ENCODE measurements at places on chromosomes 4 and X. TPM values are rescaled to one million over a fixed set of nuclear protein-coding genes. Genes with fewer than 3 reads are reported as not detected.

Gene RAI2
- 1.9 TPM for polyA plus RNA-seq

Gene CT45A3
- not detected for polyA plus RNA-seq

Gene SPATA18
- polyA plus RNA-seq: not detected

Gene USP26
- not detected for polyA plus RNA-seq

Gene MXRA5
- not detected for polyA plus RNA-seq

Gene MEPE
- not detected for polyA plus RNA-seq

Gene PDCL2
- not detected for polyA plus RNA-seq

Gene TCEAL7
- 45.5 TPM for polyA plus RNA-seq

Gene PABPC5
- 9.2 TPM for polyA plus RNA-seq

Gene HAUS3
- polyA plus RNA-seq: 4.7 TPM

Gene CLRN2
- not detected for polyA plus RNA-seq

Gene SUPT20HL2
- not detected for polyA plus RNA-seq

Gene ITIH6
- polyA plus RNA-seq: not detected

Gene SERTM2
- not detected for polyA plus RNA-seq

Gene CTAG2
- polyA plus RNA-seq: not detected

Gene LUZP4
- polyA plus RNA-seq: not detected

Gene CXCR3
- polyA plus RNA-seq: not detected

Gene CPLX1
- 6.8 TPM for polyA plus RNA-seq

Gene GLUD2
- polyA plus RNA-seq: 2.1 TPM

Gene NDP
- polyA plus RNA-seq: 6.6 TPM
